ENCODE measurements at places on chromosomes 2 and 18. TPM values are rescaled to one million over a fixed set of nuclear protein-coding genes. Genes with fewer than 3 reads are reported as not detected.

- no peak for ATAC-seq
These were observed 37.8 kb upstream of the ST8SIA5 start for GRCh38 chr18:46794607-46795006.

Gene AFF3
- total RNA-seq: 15.4 TPM

GRCh38 chr18:33201509-33201926, 239.0 kb downstream of the CCDC178 start:
- no peak for ATAC-seq

- ATAC-seq: peak; percentile 71
These were observed at the start of gene OSR1 for GRCh38 chr2:19358242-19359020. OSR1 (minus strand) TSS chr2:19358623; CDS start chr2:19353805, 4,818 bp downstream.

- ATAC-seq: no peak
These were observed 93.7 kb upstream of the RAB6C start for GRCh38 chr2:129885735-129886134.

DNA sequence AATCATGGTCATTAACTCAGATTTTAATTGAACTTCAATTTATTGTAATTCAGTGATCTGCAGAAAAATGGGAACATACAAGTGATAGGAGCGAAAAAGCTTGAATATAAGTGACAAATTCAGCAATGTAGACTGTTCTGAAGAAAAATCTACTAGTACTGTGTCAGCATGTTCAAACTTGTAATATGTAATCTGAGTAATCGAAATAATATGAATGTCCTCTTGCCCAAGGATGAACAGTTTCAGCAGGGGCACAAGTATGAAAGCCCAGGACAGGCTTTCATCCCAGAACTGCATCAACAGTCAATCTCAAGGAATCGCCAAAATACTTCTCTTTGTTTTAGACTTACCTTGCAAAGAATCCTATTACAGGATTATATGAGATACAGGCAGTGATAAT, 1110.5 kb downstream of the LRP1B start:
- no peak for ATAC-seq

- ATAC-seq: peak; percentile 76
These were observed 249.4 kb upstream of the KLHL29 start for GRCh38 chr2:23135481-23136100.

DNA sequence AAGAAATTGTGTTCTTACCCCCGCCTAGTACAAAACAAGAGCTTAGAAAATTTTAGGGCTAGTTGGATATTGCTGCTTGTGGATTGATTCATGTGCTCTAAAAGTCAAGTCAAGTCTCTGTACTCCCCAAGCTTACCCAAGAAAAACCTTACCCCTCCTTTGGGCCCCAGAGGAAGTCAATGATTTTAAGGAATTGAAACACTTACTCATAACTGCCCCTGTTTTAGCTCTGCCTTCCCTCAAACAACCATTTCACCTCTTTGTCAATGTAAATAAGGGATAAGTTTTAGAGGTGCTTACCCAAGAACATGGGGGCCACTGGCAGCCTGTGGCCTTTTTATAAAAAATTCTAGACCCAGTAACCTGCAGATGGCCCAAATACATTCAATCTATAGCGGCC, 136.6 kb upstream of the RMP24 start:
- no peak for ATAC-seq

Gene ARHGAP15
- 9.3 TPM for total RNA-seq

GRCh38 chr2:211413746-211414145, 857.3 kb downstream of the CPS1 start:
- ATAC-seq: no peak

DNA sequence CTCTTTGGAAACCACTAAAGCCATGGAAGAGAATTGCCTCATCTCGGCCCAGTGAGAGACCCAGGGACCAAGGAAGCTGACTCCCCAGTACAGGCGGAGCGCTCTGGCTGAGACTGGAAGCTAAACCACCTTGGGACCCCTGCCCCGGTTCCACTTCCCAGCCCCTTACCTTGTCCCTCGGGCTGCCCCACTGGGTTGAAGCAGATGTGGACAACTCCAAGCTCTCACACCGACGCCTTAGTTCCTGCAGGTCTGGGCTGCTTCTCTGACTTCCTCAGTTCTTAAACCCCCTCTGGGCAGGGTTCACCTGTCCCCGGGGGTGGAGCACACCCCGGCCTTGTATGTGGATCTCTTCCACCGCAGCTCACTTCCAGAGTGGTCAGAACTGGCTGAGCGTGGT, 266.2 kb downstream of the PHLPP1 start:
- ATAC-seq: no peak

GRCh38 chr2:7748717-7749415, 831.7 kb downstream of the RNF144A start:
- ATAC-seq: no peak

- ATAC-seq: peak; percentile 41
These were observed 9.4 kb upstream of the MOB1A start for GRCh38 chr2:74188018-74188601.

GRCh38 chr2:119407430-119408220, 24.0 kb upstream of the TMEM37 start:
- ATAC-seq: peak; percentile 62

- ATAC-seq: no peak
These were observed 106.4 kb upstream of the CCDC85A start for GRCh38 chr2:56077359-56077915.

Gene CREG2
- not detected for total RNA-seq

DNA sequence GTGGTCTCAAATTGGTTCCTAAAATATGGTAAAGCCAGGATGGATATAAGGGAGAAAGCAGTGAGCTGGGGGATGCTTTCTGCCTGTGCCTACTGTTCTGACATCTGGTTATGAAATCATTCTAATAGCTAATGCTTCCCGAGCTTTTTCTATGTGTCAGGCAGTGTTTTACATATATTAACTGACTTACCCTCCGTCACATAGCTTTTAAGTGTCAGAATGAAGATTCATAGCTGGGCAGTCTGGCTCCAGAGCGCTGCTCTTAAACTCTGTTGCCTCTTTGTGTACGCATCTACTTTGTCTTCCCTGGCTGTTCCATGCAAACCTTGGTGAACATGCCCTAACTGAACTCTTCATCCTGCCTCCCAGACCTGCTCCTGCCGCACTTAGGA, 195.7 kb downstream of the LPIN1 start:
- ATAC-seq: no peak

All from gastroesophageal sphincter (tissue), 4 donors.